ENCODE measurements at places on chromosomes 5 and 9.

- DNase-seq, result no peak
Observed at GRCh38 chr5:57009811-57010210, 57.9 kb upstream of the MIER3 start.

- peak; percentile 59 for DNase-seq
Observed at GRCh38 chr9:89667726-89668125, 62.9 kb downstream of the GADD45G start.

DNA sequence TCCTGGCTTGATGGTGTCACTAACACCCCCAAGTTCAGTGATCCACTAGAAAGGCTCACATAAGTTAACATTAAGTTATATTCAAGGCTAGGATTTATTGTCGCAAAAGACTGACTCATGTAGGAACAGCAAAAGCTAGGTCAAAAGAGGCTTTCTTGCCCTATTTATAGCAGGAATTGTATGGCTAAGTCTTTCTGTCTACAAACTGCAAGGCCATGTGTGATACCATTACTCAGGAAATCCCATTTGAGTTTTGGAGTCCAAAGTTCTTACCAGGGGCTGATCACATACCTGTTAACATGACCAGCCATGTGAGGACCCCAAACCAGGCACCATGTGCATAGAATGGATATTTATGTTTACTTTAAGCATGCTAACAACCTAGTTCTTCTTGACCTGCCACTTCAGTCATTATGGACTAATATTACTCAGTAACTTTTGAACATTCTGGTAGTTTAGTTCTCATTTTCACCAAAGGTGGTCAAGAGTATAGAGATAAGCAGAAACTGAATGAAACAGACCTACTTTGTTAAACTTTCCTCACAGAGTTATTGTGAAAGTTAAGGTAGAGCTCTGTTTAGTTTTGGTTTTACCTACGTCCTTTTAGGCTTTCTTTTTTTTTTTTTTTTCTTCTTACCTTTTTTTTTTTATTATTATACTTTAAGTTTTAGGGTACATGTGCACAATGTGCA, 281.1 kb downstream of the FER start:
- DNase-seq, result no peak

- no peak for DNase-seq
Observed at GRCh38 chr5:36033486-36033885, 33.2 kb downstream of the UGT3A2 start.

DNA sequence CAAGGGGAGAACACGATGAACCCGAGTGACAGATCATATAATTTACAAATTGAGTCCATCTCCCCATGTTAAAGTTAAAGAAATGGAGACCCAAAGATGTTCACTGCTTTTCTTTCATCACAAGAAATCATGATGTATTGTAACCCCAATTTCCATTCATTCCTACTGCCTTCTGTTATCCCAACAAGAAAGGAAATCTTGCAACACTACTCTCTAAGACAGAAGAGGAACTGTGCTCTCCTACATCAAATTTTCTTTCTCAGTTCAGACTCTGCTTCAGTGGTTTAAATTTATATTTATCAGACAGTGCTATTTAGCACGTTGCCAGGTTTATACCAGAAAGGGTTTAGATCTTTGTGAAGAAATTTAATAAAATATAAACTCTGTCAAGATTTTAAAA, 83.8 kb upstream of the RASA1 start:
- DNase-seq, result no peak

All from NCI-H748 treated with DMSO at 0.1 percent for 48 hours (cell line).